Fibroblast of skin of right quadriceps (primary cell): ENCODE measurements at places on chromosomes 11 and 22.

DNA sequence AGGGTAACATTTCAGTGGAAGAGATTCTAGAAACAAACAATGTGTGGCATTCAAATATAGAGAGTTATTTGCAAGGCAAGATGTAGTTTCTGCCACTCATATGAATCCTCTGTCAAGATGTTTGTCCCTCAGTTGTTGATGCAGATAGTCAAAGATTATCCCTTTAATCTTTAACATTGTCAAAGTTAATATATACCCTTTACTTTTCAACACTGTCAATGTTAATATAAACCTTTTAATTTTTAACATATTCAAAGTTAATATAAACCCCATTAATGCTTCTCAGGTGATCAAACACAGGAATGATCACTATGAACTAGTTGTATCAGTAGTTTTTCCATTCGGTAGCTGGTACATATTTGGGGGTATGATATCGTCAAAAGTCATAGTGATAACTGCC lies 51.9 kb upstream of the PICALM start:
- DNase-seq, result no peak

DNA sequence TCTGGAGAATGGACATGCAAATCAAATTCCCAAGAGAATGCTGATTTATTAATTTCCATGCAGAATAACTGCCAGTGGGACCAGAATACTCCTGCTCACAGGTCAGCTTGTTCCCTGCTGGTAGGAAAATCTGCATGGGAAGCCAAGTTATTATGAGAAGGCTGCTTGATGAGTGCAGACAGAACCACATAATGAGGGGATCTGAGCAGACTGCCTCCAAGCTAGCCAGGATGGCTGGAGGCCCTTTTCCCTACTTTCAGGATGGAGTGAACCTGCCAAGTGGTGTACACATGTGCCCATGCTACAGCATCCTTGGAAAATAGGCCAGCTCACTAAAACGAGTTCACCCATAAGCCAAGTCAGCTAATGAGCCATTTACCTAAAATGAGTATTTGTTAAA lies 55.2 kb upstream of the ZBED5 start:
- no peak for DNase-seq

GRCh38 chr11:124874571-124875255 lies 9.5 kb downstream of the ROBO3 start:
- no peak for DNase-seq

DNA sequence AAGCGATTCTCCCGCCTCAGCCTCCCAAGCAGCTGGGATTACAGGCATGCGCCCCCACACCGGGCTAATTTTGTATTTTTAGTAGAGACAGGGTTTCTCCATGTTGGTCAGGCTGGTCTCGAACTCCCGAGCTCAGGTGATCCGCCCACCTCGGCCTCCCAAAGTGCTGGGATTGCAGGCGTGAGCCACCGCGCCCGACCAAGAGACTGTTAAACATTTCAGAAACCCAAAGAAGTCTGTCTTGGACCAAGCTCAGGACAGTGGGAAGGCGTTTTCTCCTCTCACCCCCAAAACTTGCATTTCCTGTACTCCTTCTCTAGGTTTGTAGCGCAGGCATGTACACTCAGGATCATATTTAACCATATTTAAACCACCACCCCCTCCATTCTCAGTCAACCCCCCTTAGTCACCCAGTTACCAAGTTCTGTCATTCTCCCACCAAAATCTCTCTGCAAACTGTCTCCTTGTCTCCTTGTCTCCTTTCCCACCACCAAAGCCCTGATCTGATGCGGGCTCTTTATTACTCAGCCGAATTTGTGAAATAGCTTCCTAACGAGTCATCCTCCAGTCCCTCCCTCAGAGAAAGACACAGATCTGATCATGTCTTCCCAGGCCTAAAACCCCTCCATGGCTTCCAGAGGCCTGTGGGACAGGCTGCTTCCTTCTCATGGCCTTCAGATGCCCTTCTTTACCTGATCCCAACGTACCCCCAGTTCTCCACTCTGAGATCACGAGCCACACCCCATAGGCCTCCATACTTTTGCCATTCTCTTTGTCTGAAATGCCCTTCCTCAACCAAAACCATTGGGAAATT lies 29.0 kb upstream of the CREB3L1 start:
- peak; percentile 99 for DNase-seq

DNA sequence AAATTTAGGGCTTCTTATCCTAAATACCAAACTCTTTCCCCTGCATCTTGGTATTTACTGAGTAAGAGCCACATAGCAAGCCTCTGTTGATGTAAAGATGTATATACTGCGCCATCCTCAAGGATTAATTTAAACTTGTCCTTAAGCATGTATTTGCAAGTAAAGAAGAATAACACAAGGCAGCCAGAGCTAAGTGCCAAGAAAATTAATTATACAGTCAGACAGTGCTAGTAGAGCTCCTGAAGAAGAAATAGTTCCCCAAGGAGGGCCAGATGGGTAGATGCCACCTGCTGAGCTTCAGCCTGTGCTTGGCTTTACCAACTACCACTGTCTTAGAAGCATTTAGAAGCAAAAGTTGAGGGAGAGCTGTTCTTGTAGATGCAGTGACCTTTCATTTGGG lies 470.0 kb downstream of the BUD13 start:
- no peak for DNase-seq

DNA sequence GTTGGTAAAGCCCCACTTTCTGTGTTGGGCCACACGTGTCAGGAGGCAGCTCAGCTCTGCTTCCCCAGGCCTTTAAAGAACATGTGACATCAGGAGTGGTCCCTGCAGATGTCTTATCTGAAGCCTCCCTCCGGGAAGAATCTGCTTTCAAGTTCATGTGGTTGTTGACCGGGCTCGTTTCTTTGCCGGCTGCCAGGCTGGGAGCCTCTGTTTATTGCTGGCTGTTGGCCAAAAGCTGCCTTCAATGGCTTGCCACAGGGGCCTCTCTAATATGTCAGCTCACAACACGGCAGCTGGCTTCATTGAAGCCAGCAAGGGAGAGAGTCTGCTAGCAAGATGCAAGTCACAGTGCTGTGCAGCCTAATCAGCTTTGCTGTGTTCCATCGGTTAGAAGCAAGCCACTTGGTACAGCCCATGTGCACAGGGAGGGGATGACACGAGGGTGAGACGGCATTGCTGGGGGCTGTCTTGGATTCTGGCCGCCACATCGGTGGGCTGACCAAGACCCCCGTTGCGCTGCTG lies 14.6 kb downstream of the MRGPRF start:
- peak; percentile 38 for DNase-seq
